ENCODE measurements at places on chromosomes 7 and 10. TPM values are rescaled to one million over a fixed set of nuclear protein-coding genes. Genes with fewer than 3 reads are reported as not detected.

NPFFR1 gene
- total RNA-seq = not detected

SLC4A2 gene
- 71.7 TPM for total RNA-seq

VENTX gene
- total RNA-seq = not detected

AKR1C4 gene
- total RNA-seq = not detected

ALDH18A1 gene
- 27.1 TPM for total RNA-seq

SPDYE8 gene
- total RNA-seq = not detected

DNA sequence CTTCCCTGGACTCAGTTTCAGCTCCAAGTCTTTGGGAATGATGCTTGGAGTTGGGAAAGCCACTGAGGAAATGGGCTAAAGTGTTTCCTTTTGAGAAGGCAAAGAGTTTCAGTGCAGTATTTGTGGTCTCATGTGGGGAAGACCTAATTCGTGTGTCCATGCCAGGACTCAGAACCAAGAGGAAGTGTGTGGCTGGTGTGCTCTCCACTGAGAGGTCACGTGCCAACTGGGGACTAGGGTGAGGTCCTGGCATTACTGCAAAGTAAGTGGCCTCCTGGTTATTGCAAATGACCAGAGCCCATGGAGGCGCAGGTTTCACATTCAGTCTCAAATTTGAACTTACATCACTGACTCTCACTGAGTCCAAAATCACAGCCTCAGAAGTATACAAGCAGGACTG lies 48.6 kb upstream of the ITPRID1 start:
- no peaks in the 10 kb centered on the region for H3K36me3 ChIP-seq
- no peak overlapping the region for H3K4me3 ChIP-seq
- no peak overlapping the region for H3K27ac ChIP-seq
- no peak for DNase-seq

GRCh38 chr7:27663989-27664331 lies 1.3 kb upstream of the HIBADH start:
- DNase-seq = no peak
- H3K4me3 ChIP-seq = no peak overlapping the region
- H3K4me1 ChIP-seq = peaks cover 13% of the 10 kb centered on the region
- H3K27ac ChIP-seq = no peak overlapping the region

GRCh38 chr10:17599089-17599488 lies 18.1 kb downstream of the HACD1 start:
- H3K36me3 ChIP-seq = peaks cover 8% of the 10 kb centered on the region
- H3K4me1 ChIP-seq = no peaks in the 10 kb centered on the region
- H3K4me3 ChIP-seq = no peak overlapping the region

DNA sequence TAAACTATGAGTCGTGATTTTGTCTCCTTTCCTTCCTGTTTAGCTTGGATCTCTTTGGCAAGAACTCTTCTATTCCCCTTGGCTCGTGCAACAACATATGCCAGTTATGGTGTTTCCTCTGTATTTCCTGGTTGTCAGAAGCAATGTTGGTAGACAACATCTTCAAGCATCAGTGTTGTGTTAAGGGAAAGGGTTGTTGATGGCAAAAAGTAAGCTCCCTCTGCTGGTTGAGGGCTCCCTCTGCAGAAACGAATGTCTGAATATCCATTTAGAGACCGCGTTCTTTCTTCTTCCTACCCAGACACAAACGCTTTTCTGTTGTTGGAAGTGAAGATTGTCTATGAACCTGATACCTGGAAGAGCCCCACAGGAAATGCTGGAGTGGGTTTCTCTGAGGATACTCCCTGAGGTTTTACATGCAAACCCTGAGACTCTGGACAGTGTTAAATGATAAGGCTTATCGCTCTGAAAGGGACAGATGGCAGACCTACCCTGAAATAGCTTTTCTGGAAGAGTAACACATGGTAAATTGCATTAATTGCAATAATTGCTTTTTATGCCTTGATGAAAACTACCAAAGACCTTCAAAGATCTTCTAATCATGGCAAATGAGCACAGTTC lies 23.5 kb upstream of the C1QL3 start:
- no peaks in the 10 kb centered on the region for H3K4me1 ChIP-seq
- DNase-seq = peak; percentile 16
- H3K27me3 ChIP-seq = no peaks in the 10 kb centered on the region
- H3K27ac ChIP-seq = no peak overlapping the region
- no peak overlapping the region for H3K4me3 ChIP-seq
- no peaks in the 10 kb centered on the region for H3K36me3 ChIP-seq

- no peaks in the 10 kb centered on the region for H3K27me3 ChIP-seq
- no peak for DNase-seq
- H3K4me1 ChIP-seq = peaks cover 73% of the 10 kb centered on the region
- H3K4me3 ChIP-seq = peak overlapping the region; percentile 90
- peaks cover 27% of the 10 kb centered on the region for H3K36me3 ChIP-seq
- H3K27ac ChIP-seq = peak overlapping the region; percentile 83
Observed at GRCh38 chr7:2521341-2521745, 1.8 kb downstream of the LFNG start.

DNA sequence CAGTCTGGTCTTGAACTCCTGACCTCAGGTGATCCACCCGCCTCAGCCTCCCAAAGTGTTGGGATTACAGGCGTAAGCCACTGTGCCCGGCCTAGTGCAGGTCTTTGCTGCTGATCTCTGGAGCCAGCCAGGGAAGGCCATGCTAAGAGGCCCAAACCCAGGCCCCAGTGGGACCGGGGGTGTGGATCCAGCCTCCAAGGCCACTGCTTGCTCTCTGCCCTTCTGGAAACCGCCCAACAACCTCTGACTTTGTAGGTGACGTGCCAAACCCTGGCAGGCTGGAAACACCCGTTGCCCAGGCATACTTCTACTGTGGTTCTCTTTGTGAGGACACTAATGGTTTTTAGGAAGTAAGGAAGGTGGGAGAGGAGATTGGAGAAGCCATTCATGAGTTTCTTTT lies 83.5 kb upstream of the GNA12 start:
- DNase-seq = no peak
- H3K27me3 ChIP-seq = no peaks in the 10 kb centered on the region
- H3K4me1 ChIP-seq = no peaks in the 10 kb centered on the region
- H3K4me3 ChIP-seq = no peak overlapping the region
- H3K27ac ChIP-seq = no peak overlapping the region

DNA sequence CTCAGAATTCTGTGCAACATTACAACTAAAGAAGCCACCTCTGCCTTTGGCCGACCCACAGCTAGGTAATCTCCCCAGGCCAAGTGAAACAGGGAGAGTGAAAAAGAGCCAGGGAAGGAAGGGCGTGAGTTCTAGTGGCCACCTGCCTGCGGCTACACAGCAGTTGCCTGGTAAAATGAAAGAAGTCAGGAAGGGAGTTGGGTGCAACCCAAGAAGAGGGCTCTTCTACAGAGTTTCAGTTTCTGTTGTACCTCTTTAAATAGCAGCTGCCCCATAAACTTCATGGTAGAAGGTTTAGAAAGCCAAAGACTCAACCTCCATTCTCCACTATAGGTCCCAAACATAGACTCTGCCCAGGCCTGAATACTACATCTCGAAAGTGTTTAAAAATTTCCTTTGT lies 76.2 kb upstream of the TMEM168 start:
- no peaks in the 10 kb centered on the region for H3K36me3 ChIP-seq
- no peaks in the 10 kb centered on the region for H3K27me3 ChIP-seq
- no peak for DNase-seq
- H3K4me1 ChIP-seq = peaks cover 6% of the 10 kb centered on the region
- H3K27ac ChIP-seq = no peak overlapping the region

DNA sequence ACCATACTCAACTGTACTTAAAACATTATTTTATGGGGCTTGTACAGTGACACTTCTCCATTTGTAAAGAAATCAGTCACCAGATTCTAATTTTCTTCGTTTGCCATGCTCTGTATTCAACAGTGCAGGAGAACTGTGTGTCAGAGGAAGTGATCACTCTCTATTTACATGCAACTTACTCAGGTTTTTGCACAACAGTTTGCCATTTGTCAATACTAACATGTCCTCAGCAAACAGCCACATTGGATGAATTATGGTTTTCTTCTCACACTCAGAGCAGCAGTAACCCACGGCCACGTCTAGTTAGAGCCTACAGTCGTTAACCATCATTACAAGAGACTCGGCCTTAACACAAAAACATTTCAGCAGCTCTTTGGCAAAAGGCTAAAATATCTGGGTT lies 69.2 kb upstream of the SP4 start:
- H3K36me3 ChIP-seq = no peaks in the 10 kb centered on the region
- no peak overlapping the region for H3K4me3 ChIP-seq
- no peak for DNase-seq
- H3K4me1 ChIP-seq = peaks cover 67% of the 10 kb centered on the region
- no peak overlapping the region for H3K27ac ChIP-seq
- H3K27me3 ChIP-seq = no peaks in the 10 kb centered on the region

DNA sequence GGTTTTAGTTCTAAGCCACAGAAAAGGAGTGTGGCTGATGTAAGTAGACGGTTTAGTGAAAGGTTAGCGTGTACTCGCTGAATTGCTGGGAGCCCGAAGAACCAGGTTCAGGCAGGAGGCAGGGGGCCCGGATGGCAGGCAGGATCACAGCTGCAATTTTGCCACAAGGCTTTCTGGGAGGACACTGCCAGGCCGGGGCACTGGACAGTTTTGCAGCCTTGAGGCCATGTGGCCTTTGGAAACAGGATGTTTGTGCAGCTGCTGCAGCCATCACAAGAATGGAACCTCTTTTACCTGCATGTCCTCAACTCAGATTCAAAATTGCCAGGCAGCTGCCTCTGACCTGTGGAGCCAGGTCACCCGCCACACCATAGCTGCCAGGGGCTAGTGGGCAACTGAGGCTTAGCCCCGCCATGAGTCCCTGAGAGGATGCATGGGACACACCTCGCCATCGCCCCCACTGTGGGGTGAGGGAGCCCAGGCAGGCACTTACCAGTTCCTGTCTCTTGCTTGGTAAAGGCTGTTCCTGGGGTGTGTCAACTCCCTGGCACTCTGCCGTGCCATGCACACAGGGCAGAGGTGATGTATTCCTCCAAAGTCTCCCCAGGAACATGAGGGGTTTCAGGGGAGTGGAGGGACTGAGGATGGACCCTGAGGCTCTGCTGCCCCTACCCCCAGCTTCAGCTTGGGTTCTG lies 188.6 kb downstream of the RPS24 start:
- no peaks in the 10 kb centered on the region for H3K36me3 ChIP-seq
- H3K4me1 ChIP-seq = no peaks in the 10 kb centered on the region

- H3K36me3 ChIP-seq = no peaks in the 10 kb centered on the region
- no peak for DNase-seq
- H3K4me3 ChIP-seq = no peak overlapping the region
- no peak overlapping the region for H3K27ac ChIP-seq
- no peaks in the 10 kb centered on the region for H3K27me3 ChIP-seq
- H3K4me1 ChIP-seq = no peaks in the 10 kb centered on the region
Observed at GRCh38 chr10:114259824-114260223, 20.8 kb downstream of the VWA2 start.

DNA sequence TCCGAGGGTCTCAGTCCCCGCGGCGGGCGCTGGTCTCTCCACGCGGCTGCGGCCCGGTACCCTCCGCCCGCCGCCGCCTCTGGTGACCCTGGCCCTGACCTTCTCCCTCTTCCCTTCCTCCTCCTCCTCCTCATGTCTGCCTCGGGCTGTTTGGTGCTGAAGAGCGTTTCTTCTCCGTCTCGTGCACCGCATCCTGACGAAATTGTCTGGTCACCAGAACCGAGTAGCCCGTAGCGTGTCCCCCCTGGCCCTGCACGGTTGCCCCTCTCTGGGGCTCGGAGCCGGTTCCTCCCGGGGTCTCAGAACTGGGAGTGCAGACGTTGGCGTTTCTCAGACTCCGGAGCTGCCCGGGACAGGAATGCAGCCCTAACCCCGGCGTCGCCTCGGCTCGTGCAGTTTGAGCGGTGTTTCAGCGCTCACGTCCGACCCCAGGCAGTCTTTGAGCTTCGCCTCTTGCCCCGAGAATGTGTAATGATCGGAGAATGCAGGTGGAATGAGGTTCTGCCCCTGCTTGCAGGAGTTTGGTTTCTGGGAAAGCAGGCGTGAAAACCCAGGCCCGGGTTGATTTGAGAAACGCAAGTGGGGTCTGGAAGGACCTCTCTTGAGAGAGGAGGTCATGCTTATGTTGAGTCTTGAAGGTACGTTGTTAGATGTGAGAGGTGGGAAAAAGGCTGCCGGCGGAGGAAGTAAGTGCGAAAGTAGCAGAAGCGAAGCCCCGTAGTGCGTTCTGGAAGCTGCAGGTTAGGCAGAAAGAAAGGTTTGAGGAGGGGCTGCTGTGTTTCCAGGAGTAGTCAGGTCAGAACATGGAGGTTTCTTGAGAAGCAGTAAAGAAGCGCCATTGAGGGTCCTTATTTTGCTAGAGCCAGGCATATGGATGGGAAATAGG lies 743 bp downstream of the RBM17 start:
- no peaks in the 10 kb centered on the region for H3K36me3 ChIP-seq
- DNase-seq = no peak
- H3K27ac ChIP-seq = peak overlapping the region; percentile 60
- H3K4me1 ChIP-seq = peaks cover 72% of the 10 kb centered on the region
- no peaks in the 10 kb centered on the region for H3K27me3 ChIP-seq

DNA sequence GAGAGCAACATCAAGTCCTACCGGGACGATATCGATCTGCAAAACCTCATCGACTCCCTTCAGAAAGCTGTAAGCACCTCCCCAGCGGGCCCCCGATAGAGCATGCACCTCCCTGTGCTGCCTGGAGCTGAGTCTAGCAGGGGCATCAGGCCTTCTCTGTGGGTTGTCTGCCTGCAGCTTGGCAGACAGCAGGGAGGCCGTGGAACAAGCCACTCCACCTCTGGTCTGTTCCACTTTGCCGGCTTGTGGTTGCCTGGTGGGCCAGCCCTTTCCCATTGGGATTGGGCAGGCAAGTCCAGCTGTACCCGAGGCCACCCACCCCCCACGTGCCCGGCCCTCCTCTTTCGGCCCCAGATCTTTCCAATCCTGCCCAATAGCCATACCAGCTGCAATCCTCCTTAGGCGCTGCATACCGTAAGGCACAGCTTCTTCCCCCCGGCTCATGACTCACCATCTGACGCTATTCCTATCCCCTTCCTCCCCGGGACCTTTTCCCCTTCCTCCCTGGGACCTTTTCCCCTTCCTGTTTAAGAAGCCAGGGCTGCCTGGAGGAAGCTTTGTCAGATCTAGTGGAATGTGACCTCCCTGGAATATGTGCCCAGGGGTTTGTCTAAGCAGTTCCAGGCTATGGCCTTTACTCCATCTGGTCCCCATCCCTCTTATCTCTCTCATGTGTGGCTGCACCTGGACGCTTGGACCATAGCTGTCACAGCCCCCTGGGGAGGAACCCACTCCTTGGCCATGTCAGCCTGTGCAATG lies 28.1 kb upstream of the SH2D4B start:
- no peaks in the 10 kb centered on the region for H3K27me3 ChIP-seq
- DNase-seq = no peak
- peaks cover 18% of the 10 kb centered on the region for H3K4me1 ChIP-seq
- peaks cover 86% of the 10 kb centered on the region for H3K36me3 ChIP-seq
- no peak overlapping the region for H3K4me3 ChIP-seq

GRCh38 chr7:130966246-130967009 lies 232.4 kb upstream of the KLF14 start:
- no peak for DNase-seq
- peaks cover 62% of the 10 kb centered on the region for H3K4me1 ChIP-seq
- peaks cover 36% of the 10 kb centered on the region for H3K36me3 ChIP-seq
- H3K27me3 ChIP-seq = no peaks in the 10 kb centered on the region

DNA sequence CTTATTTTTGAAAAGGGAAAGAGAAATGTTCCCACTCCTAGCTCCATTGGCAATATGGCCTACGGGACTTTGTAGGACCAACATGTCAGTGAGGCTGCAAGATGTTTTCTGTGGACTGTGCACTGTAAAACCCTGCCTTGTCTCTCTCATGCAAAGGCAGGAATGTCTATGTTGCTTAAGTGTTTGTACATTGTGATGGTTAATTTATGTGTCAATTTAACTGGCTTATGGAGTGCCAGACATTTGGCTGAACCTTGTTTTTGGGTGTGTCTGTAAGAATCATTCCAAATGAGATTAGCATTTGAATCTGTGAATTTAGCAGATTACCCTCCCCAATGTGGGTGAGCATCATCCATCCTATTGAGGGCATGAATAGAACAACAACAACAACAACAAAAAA lies 4.1 kb upstream of the PCLO start:
- DNase-seq = no peak
- H3K27ac ChIP-seq = no peak overlapping the region
- H3K27me3 ChIP-seq = no peaks in the 10 kb centered on the region
- no peaks in the 10 kb centered on the region for H3K4me1 ChIP-seq
